CD4-positive, alpha-beta T cell treated with Interleukin-4 for 4 hours (primary cell): ENCODE measurements at places on chromosomes 3 and 15.

GRCh38 chr3:106007512-106007911, 138.7 kb upstream of the CBLB start:
- no peak for DNase-seq

DNA sequence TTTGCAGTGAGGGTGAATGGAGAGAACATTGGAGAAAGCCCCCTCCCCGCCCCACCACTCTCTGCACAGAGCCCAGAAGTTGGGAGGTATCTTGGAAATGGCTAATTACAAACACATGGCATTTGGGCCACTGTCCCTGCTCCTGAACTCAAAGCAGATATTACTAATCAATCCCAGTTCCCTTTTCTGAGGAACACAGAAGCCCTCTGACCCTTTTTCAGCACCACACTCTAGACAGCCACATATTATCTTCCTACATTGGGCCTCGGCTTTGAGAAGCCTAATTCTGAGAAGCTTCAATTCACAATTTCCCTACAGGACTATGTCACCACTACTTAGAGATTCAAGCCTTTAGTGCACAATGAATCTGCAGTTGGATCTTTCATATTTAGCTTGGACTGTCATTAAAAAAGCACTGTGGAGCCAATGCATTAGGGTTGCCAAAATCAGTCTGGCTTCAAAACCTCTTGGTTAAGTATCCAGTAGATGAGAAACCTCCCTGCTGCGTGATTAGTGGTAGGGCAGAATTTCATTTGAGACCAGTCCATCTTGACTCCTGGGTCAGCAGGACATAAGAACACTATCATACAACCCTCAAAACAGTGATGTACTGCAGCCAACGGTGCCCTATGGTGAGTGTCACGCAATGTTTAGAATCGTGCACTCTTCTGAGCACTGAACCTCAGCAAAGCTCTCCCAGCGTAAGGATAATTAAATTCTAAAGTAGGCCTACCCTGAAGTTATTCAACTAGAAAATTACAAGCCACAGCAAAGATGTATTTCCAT, 26.1 kb downstream of the MGLL start:
- DNase-seq = no peak

GRCh38 chr15:65857718-65858402, 11.4 kb upstream of the RAB11A start:
- DNase-seq = no peak

- no peak for DNase-seq
Measured at GRCh38 chr3:94909726-94910125, 846.9 kb downstream of the NSUN3 start.

DNA sequence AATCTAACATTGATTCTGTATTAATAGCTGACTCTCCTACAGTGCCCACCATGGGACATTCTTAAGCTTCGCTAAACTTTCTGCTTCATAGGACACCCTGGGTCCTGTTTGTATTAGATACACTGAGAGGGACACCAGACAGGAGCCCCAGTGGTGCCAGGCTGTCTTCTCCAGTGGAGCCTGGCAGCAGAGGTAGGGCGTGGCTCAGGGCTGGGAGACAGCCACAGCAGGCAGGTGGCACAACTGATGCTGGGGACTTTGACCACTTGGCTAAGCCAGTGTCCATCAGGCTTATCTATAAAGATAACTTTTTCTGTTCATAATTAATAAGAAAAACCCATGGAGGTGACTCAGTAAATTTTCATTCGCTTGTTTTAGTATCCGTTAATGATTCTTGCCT, 21.8 kb downstream of the NIPA1 start:
- DNase-seq = no peak

DNA sequence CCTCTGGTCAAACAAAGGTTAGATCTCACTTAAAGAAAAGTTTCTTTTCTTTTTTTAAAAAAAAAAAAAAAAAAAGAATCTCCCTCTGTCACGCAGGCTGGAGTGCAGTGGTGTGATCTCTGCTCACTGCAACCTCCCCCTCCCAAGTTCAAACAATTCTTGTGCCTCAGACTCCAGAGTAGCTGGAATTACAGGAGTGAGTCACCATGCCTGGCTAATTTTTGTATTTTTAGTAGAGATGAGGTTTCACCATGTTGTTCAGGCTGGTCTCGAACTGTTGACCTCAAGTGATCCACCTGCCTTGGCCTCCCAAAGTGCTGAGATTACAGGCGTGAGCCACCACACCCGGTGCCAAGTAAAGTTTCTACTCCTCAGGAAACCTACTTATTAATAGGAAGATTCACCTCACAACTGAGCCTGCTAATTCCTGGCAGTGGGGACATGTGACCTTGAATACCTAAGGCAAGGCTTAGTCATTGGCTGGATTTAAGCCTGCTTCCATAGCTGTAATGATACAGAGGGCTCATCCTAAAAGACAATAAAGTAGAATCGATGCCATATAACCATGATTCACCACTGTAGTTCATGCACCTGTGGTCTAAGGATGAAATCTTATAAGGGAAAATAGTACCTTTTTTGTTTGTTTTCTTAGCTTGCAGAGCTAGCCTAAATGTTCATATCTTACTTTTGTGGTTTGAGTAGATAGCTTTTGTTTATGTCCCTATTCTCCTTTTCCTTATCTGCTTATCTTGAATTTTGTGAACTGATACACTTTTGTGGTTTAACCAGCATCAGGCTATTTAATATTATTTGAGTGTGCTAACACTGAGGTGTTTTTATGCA, 24.8 kb upstream of the RBMS3 start:
- DNase-seq = no peak
